ENCODE measurements at places on chromosomes 7 and 10.

- DNase-seq: no peak
Measured at GRCh38 chr10:105023211-105024111, 382.4 kb downstream of the SORCS3 start.

- DNase-seq: no peak
Measured at GRCh38 chr10:6956562-6956961, 376.5 kb upstream of the PRKCQ start.

DNA sequence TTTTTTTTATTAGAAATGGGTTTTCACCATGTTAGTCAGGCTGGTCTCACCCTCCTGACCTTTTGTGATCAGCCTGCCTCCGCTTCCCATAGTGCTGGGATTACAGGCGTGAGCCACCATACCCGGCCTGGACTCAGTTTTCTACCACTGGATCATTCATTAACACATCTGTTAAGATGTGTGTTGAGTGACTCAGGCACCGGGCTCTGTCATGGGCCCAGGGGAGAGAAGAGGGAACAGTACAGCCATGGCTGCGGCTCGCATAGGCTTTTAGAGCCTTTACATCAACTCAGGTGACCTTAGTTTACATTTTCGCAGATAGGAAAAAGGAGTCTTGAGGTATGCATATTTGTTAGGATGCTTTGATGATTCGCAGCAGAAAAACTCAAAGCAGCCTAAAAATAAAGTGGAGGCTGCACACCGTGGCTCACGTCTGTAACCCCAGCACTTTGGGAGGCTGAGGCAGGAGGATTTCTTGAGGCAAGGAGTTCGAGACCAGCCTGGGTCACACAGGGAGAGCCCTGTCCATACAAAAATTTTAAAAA is 3.1 kb upstream of the ARPC1B start:
- DNase-seq: no peak

DNA sequence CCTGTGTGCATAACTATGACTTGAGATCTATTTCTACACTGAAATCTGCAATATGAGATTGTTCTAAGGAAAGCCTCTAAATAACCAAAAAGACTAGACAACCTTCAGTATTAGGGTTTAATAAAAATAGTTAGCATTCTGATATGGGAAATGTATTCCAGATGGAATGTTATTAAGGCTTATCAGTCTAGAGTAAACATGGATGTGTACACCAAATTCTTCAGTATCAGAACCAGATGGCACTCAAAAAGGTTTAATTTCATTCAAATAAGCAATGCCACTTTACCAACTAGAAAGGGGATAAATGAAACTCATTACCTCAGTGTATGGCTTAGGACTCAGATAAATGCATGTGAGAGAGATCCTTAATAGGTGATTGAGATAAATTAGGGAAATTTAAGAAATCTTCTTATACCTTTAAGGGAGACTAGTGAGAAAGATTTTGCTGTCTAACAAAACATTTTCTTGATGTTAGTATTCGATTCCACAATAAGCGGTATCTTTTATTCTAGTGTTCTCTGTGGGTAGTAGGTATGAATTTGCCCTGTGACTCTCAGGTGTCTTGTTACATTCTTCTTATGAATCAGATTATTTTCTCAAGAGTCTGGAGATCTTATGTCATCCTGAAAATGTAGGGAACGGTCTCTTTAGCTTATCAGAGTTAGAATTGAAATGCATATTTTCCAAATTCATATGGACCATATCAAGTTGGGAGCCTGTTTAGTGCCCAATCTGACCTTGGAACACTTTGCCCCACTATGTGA is 159.2 kb downstream of the PRKG1 start:
- no peak for DNase-seq

GRCh38 chr10:130361351-130362105 is 225.3 kb downstream of the GLRX3 start:
- DNase-seq: no peak

DNA sequence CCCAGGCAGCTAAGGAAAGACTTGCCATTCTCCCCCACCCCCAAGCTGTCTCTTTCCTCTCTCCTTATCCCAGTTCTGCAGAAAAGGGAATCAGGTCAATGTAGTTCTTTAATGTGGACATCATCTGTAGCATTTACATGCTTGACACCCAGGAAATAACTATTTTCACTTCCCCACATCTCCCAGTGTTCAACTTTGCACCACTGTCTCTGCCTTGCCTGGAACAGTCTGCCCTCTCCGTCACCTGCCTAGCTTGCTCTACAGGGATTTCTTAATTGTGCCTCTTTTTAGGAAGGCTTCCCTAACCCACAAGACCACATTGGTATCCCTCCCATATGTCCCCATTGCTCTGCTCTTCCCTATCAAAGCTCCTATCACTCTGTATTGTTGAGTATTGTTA is 45.9 kb upstream of the TOMM7 start:
- DNase-seq: no peak

- no peak for DNase-seq
Measured at GRCh38 chr7:47478017-47478344, 103.9 kb downstream of the TNS3 start.

DNA sequence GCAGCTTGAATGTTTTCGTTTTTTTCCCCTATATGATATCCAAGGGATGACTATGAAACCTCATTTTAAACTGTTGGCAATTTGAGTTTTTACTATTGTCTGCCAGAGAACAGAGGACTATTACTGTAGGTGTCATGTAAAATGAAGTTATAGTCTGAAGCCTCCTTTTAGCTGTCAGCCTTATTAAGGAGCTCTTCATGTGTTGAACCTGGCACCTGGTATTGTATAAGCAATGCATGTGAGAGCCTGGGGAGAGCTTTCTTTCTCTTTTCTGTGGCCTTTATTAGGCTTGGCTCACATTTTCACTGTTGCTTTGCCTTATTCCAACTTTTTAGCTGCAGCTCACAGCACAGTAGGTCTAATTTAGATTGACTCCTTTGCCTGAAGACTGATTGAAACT is 119.1 kb upstream of the FOXP2 start:
- DNase-seq: no peak

GRCh38 chr7:130429019-130429418 is 11.8 kb downstream of the CEP41 start:
- DNase-seq: no peak

- DNase-seq: no peak
Measured at GRCh38 chr10:22655312-22655981, 58.9 kb downstream of the PIP4K2A start.

DNA sequence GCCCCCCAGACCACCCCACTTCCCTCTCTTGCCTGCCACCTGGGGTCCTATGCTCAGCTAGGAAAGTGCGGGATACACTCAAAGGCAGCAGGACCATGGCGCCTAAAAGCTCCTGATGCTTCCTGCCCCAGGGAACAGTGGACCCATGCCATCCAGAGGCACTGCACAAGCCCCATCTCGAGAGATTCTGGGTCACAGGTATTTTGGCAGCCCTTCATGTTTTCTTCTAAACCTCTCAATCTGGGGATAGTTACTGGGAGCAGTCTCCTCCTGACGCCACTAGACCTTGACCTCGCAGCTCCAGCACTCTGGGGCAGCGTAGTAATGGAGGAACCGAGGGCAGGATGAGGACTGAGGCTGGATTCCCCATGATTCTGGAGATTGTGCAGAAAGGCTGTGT is 107.1 kb downstream of the GRK5 start:
- no peak for DNase-seq

DNA sequence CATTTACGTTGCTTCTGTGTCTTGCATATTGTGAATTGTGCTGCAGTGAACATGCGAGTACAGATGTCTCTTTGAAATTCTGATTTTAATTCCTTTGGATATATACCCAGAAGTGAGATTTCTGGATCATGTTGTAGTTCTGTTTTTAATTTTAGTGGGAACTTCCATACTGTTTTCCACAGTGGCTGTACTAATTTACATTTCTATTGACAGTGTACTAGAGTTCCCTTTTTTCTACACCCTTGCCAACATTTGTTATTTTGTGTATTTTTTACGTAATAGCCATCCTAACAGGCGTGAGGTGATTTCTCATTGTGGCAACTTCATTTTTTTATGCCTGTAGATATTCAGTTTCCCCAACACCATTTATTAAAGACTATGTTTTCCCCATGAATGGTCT is 144.7 kb upstream of the INHBA start:
- no peak for DNase-seq

DNA sequence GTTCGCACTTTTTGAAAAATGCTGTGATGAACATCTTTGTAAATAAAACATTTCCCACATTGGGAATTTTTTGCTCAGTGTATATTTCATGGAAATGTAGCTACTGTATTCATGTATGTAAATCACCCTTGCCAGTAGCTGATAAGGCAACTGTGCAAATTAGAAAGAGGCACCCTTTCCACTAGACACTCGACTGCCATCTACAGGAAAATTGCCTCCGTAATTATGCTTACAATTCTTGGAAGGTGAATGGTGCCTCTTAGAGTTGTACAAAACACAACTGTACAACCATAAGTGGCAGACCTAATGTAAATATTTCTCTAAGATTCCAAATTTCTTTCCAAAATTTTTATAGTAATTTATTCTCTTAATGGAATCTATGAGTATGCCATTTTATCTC is 491.7 kb downstream of the CCSER2 start:
- no peak for DNase-seq

GRCh38 chr7:116934580-116934979 is 18.7 kb upstream of the ST7 start:
- no peak for DNase-seq

- no peak for DNase-seq
Measured at GRCh38 chr10:80259405-80259871, 30.0 kb downstream of the MAT1A start.

DNA sequence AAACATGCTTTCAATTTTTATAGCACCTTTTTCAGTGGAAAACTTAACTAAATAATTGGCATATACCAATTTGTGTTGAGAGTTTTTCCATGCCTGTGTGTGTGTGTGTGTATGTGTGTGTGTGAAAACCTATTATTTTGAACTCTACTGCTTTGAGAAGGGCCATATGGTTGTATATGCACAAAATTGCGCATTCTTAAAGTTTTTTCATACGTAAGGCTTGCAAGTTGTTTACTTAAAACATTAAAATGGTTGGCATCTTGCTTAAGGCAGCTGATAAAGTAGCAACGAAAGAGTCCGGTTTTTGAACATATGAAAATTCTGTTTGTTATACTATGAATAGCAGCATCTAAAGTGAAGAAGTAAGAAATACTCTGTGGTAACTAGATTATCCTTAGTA is 84.1 kb downstream of the HDAC9 start:
- DNase-seq: no peak

DNA sequence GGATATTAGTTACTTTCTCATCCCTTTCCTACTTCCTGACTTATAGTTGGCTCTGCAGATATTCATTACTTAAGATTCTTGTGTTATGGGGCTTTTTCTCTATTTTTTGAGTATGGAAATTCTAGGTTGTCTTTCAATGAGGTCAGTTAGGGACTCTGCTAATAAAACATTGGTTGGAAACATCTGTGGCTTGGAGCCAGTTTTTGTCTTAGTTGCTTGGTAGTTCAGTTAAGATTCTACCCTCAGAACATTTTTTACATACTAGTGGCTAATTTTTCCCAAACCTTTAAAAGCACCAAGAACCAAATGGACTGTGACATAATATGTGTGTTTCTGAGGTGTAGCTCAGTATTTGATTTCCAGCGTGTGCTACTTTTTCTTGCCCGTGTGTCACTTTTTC is 305.6 kb upstream of the FZD1 start:
- DNase-seq: no peak

- DNase-seq: no peak
Measured at GRCh38 chr7:51706851-51707250, 390.2 kb upstream of the COBL start.

- DNase-seq: no peak
Measured at GRCh38 chr7:122884186-122884585, 2.1 kb downstream of the CADPS2 start.

GRCh38 chr10:77417806-77418640 is 219.6 kb downstream of the KCNMA1 start:
- DNase-seq: no peak

DNA sequence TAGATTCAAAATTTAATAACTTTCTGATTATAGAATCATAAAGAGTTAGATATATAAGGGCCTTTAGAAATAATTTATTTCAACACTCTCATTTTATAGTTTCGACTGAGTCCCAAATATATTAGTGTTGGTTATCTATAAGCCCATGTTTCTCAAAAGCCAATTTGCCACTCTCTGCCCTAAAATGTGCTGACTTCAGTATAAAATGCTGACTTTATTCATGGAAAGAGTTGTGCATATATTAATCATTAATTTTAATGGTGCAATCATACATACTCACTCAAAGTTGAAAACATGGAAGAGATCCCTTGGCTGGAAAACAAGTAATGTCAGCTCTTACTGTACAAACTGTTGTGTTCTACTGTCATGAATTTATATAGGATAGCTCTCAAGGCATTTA is 19.4 kb downstream of the ZWINT start:
- no peak for DNase-seq

DNA sequence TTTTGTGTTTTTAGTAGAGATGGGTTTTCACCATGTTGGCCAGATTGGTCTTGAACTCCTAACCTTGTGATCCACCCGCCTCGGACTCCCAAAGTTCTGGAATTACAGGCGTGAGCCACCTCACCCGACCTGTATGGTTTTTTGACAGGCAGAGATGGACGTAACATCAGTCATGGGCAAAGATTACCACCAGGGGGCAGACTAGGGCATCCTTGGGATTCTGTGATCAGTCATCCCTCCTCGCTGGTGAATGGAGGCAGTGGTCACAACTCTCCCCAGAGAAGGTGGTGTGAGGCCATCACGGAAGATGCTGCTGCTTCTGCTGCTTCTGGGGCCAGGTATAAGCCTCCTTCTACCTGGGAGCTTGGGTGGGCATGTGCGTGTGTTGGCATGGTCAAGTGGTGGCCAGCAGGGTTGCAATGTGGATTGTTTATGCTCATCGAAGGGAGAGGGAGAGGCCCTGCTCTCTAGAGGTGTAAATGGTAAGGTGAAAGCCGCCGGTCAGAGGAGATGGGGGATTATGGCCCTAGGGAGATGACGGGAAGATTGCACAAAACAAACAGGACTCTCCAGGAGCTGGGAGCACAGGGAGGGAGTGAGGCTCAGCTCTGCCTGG is 122.7 kb upstream of the PRSS1 start:
- DNase-seq: peak; percentile 47

- DNase-seq: no peak
Measured at GRCh38 chr7:116809636-116810266, 52.6 kb upstream of the CAPZA2 start.

DNA sequence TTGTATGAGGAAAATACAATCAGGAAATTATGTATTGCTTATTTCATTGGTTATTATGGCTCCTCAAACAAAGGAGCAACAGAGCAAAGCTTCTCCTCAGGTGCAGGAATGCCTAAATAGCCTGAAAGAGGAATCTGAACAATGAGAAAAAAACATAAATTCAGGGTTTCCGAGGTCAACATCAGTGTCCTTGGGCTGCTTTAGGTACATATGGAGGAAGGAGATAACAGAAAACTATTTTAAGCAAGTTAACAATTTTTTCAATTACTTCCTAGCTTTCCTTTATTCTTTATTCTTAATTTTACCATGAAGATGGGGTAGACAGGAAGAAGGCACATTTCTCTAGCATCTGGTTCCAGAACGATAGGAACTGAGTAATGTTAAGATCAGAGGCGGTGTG is 14.0 kb downstream of the SLC16A9 start:
- DNase-seq: no peak

- DNase-seq: no peak
Measured at GRCh38 chr10:90884431-90884830, 12.7 kb downstream of the RPP30 start.

Measured in dorsolateral prefrontal cortex (tissue), 122 donors.